T-helper 9 cell (primary cell): ENCODE measurements at places on chromosomes 1 and 21.

GRCh38 chr1:116572099-116572498, 1.3 kb upstream of the CD58 start:
- no peak for DNase-seq

- DNase-seq: no peak
These were observed 239.2 kb downstream of the SMYD3 start for GRCh38 chr1:246267896-246268295.

DNA sequence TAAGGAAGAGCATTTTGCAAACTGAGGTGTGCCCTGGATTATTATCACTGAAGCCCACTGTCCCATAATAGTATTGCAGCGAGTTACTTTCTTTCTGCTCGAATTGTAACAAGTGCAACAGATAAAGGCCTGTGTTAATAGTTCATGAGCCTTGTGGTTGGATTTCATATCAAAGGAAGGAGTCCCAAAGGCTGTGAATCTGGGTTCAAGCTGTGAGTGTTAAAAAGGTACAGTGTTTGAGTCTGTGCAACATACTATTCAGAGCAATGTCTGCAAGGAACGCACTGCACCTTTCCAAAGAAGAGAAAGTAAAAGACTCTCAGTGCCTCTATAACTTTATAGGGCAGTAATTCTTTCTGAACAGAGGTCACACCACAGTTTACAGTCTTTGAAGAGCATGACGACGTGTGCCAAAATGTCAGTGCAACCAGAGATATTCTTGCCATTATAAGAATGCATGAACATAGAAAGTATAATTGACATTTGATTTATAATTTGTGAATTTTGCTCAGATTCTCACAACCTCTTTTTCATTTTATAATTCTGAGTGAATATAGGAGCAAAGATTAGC, 79.1 kb downstream of the CDC7 start:
- DNase-seq: no peak

GRCh38 chr1:70364439-70364838, 9.9 kb upstream of the ANKRD13C start:
- no peak for DNase-seq

GRCh38 chr1:115134850-115135480, 45.7 kb upstream of the TSPAN2 start:
- no peak for DNase-seq

DNA sequence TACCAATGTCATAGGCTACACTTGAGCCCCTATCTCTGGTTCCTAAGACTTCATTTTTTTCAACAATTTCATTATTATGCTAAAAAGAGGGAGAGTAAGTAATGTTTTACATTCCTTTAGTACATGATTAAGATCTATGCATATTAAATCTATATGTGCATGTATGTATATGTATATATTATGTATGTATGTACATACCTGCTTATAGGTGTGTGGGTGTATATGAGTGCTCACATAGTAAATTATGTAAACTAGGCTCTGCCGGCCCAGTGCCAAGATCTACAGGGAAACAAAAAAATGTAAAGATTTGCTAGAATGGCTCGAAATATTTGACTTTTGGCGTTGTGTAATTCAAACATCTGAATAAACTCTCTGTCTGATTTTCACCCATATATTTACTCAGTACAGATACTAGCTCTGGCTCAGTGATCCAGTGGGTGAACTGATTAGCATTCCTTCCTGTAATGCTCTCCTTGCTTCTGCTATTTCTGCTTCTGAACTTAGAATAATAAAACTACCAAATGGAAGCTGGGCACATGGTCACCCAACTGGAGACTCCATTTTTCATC, 113.1 kb upstream of the FGGY start:
- DNase-seq: no peak

DNA sequence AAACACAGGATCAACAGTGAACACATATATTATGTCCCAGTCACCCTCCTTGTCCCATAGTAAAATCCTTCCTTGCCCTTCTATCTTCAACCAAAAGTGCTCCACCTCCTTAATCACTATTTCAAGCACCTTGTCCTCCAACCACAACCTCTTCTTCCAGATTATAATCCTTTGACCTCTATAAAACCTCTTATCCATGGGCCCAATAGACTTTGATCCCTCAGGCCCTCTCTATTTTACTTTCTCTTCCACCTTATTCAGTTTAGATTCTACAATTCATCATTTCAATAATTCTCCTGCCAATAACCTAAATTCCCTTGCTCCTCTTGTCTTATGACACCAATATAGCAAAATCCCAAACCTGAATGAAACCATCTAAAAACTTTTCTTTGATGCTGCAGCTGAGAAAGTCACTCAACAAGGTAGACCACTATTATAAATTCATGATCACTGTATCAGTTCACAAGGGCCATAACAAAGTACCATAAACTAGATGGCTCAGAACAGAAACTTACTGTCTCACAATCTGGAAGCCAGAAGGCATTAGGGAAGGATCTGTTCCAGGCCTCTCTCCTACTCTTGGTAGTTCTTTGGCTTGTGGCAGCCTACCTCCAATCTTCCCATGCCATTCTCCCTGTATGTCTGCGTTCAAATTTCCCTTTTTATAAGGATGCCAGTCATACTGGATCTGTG, 24.8 kb downstream of the EPS15 start:
- DNase-seq: no peak

- peak; percentile 11 for DNase-seq
These were observed 431 bp downstream of the EEIG2 start for GRCh38 chr1:108560189-108560873.

GRCh38 chr21:41831453-41831831, 47.7 kb downstream of the PRDM15 start:
- DNase-seq: no peak

DNA sequence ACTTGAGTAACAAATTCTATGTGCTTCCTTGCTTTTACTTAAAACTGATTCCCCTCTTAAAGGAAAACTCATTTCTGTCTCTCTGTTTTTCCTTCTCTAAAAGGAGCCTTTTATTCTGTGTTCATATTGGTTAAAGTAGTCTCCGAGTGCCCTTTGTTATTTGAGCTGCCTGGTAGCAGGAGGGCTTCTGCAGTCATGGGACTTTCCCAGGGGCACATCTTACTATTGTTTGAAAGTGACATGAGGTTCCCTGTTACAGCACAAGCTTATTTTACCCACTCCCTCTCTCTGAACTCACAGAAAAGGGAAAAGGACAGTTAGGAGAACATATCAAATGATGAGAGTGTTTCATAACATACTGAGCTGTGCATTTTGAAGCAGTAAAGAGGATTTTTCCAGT, 58.1 kb upstream of the ANGPTL1 start:
- no peak for DNase-seq

- no peak for DNase-seq
These were observed 652.5 kb downstream of the KIF26B start for GRCh38 chr1:245807306-245807705.

GRCh38 chr1:109091078-109091838, 694 bp downstream of the TMEM167B start:
- DNase-seq: no peak

DNA sequence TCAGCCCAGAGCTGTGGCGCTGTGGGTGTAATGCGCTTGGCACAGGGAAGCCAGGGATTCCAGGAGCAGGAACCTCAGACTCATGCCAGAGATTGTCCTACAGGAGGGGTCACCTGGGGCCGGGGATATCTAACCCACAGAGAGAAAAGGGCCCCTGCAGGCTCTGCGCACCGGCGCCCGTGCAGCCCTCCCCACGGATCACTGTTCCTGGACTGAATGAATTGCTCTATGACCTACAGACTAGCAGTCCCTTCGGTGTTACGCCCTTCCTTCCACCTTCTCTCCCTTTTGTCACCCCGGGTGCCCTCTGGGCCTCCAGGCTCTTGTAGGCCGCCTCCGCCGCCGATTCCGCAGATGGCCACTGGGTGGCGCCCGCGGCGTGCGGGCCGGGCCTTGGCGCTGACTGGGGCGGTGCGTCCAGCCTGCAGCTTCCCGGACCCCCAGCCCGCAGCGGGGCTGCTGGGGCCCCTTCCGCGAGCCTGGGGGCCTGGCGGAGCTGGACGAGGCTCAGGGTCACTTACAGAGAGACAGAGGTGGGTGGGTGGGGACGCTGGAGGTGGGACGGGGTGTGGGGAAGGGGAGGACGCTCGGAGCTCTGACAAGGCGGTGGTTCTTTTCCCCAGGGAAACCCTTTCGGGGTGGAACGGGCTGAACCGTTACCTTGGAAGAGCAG, 101.3 kb downstream of the IER5 start:
- peak; percentile 67 for DNase-seq

GRCh38 chr1:208536212-208536611, 292.0 kb upstream of the PLXNA2 start:
- no peak for DNase-seq

DNA sequence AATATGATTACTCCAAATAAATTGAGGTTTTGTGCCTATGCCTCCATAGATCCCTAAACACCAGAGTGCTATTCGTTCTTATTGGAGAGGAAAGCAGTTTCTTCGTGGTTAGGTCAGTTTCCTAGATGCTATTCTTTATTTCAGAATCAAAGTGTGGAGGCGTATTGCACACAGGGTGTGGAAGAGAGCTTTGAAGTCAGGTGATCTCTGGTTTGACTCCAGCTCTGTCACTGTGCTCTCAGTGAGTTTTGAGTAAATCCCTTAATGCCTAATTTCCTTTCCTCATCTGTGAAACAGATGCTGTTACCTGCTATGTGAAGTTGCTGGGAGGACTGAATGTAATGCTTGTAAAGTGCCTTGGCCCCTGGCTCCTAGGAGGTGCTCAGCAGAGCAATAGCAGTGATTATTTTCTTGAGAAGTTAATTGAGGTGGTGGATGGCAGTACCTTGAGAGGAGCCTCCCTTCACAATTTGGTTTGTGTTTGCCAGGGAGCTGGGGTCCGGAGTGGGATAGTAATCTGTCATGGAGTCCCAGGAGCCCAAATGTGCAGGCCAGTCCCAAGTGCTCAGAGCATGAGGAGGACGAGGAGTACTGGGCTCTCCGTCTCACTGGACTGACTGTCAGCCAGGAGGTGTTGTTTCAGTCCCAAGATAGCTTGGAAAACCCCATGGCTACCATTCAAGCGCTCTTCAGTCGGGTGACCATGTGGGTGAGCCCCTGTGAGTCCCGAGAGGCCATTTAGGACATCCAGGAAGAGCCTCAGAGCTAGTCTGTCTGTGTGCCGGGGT, 14.9 kb downstream of the NTPCR start:
- no peak for DNase-seq

DNA sequence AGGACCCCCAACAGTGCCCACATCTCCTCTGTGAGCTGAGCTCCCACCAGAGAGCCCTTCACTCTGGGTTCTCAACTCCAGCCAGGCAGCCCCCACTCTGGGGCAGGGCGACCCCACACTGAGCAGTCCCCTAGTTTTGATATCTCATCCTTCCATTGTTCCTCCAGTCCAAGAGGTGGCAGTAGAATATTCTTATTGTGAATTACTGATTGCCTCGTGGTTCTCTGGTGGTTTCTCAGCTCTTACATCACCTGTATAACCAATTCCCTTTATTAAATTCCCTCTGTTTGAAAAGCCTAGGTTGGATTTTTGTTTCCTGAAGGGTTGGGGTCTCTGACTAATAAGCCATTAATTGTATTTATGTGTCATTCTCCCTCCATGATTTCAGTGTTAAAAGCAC, 407.5 kb downstream of the SETD4 start:
- no peak for DNase-seq

DNA sequence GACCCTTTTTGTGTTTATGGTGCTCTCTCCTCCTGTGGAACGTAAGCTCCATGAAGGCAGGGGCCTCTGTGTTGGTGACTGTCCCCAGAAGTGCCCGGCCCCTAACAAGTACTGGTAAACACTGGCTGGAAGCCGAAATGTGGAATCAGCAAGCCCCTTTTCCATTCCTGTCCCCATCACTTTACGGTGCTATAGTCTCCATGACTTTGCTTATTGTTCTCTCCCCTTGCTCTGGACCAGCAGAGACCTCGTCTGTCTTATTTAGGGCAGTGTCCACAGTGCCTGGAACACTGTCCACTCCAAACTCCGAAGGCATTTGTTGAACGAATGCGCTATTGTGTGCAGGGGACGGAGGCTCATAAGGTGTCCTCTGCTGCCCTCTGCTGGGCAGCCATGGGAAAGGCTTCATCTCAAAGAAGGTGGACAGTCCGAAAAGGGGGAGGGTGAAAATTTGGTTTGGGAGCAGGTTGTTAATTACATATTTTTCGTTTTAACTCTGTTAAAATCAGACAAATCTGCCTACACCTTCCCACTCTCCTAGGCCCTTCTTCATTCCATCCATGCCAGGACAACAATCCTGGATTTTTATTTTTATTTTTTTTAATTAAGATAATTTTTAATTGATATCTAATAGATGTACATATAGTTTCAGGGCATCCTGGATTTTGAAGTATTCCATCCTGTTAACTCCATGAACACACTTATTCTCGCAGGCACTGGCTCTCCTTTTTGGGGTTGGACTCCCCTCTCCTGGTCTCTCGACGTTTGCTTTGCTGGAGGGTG, 115.6 kb downstream of the PGBD5 start:
- peak; percentile 58 for DNase-seq

GRCh38 chr1:3584915-3585314, 26.4 kb downstream of the MEGF6 start:
- no peak for DNase-seq

- DNase-seq: no peak
These were observed 12.4 kb upstream of the BSDC1 start for GRCh38 chr1:32406629-32407111.

- DNase-seq: no peak
These were observed 12.8 kb downstream of the GRIK3 start for GRCh38 chr1:37021502-37021901.

DNA sequence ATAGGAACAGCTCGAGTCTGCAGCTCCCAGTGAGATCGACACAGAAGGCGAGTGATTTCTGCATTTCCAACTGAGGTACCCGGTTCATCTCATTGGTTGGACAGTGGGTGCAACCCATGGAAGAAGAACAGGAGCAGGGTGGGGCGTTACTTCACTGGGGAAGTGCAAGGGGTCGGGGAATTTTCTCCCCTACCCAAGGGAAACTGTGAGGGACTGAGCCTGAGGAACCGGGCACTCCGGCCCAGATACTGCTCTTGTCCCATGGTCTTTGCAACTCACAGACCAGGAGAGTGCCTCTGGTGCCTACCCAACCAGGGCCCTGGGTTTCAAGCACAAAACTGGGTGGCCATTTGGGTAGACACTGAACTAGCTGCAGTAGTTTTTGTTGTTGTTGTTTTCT, 307.1 kb downstream of the AMY1C start:
- no peak for DNase-seq

DNA sequence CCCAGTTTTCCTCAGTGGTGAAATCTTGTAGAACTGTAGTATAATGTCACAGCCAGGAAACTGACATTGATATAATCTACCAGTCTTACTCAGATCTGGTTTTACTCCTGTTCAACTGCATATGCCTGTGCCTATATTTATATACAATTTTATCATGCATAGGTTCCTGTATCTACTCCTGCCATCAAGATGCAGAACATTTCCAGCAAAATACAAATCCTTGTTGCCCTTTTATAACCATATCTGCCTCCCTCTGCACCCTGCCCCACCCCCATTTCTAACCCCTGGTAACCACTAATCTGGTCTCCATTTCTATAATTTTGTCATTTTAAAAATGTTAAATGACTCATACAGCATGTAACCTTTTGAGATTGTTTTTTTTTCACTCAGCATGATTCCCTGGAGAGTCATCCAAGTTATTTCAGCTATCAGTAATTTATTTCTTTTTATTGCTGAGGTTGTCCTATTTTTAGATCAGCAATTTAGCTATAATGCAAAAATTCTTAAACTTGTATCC, 8.1 kb downstream of the UTP25 start:
- no peak for DNase-seq
